ENCODE measurements at places on chromosomes 11 and 22.

DNA sequence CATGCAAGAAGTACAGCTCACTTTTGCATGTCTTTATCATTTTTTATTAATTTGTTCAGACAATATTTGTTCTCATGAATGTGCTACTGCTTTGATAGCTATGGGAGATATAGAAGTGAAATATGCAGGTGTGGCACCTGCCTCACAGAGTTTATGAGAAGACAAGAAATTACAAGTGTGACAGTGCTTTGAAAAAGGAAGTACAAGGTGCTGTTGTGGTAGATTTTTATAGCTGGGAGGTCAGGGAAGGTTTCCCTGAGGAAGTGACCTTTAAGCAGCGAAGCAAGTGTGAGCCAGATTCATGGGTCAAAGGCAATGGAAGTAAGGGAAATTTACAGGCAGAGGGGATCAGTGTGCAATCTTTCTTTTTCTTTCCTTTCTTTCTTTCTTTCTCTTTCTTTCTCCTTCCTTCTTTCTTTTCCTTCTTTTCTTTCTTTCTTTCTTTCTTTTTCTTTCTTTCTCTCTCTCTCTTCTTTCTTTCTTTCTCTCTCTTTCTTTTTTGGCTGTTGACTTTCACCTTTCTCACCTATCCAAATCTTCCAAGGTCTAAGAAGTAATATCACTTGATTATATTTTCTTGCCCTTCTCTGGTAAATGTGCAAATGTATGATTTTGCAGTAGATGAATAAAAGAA is 6.4 kb upstream of the BMAL1 start:
- DNase-seq = no peak

GRCh38 chr11:3989921-3990290 is 104.7 kb upstream of the RRM1 start:
- DNase-seq = no peak

DNA sequence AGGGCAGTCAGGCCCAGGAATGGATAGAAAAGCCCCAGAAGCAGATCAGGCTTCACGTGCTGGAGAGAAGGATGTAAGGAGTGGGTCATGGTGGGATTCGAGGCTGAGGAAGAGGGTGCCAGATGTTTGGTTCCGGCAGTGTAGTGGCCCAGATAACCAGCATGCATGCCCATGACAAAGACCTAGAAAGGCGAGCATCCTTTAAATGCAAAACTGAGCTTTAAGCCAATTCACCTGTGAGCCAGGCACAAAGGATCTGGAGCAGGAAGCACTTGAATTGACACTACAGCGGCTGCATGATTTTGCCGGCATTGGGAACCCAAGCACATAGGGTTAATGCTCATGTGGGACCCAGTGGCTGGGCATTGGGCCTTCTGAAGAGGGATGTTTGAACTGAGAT is 185.5 kb downstream of the TRIM29 start:
- no peak for DNase-seq

GRCh38 chr11:115918576-115918975 is 414.4 kb upstream of the CADM1 start:
- no peak for DNase-seq

GRCh38 chr11:119686177-119686882 is 42.7 kb downstream of the NECTIN1 start:
- no peak for DNase-seq

DNA sequence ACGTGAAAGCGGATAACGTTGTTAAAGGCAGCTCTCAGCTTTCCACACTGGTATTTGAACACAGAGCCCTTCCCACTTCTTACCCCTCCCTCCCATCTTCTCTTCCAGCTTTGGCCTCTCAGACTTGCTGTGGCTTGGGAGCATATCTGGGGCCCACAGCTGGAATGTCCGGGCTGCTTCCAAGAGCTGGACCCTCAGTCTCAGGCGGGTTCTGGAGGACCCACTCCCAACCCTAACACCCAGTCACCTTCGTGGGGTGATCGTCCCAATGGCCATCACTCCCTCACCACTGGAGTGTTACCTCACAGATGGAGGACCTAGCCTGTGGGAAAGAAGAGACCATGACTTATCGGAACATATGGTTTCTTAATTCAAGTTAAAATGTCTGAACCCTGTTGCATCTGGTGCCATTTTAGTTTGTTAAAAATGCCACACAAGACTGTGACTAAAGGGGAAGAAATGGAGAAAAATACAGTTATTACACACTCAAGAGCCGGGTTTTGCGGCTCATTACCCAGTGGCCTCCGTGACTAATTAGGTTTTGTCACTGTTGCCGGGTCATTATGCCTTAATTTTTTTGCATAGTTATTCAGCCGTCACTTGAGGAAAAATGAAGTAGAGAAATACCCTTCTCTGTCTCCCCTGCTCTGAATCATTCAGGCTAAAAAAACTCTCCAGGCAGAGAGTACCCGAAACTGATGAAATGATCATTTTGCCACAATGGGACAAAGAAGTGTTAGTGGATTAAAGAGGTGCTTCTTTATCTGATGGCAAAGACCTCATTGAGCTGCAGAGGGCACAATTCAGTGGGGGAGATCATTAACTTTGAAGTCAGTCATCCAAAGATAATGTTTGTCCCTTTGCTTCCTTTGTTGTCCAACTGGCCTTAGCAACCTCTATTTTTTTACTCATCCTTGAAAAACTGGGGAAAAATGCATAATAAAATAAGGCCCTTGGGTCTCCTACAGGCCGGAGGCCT is 87.2 kb upstream of the HTATIP2 start:
- no peak for DNase-seq

DNA sequence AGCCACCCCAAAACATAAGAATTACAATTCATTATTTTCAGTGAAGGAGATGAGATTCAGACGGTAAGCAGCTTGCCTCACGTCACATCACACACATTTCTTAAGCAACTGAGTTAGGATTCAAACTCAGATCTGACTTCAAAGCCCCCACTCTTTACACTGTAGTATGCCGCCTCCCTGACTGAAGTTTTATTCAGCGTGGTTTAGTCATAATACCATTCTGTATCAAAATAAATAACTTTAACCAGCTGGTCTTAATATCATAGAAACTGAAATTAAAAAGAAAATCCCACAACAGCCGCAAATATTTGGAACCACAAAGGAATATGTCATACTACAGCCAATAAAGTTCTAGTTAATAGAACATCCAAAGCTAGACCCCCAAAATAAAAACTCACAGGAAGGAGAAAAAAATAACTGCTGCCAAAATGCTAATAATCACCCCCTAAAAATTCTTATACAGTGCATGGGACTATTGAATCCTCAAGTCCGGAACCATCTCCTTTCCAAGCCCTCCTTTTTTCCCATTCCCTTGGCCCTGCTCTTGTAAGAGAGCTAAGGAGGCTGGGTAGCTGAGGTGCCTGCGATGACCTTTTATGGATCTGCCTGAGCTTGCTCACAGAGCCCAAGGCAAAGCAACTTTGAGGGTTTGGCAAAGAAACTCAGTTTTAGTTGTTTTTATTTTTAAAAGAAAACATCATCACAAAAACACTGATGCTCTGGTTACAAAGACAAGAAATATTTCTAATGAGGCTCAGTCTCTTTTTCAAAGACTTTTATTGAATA is 334.5 kb downstream of the TTC28 start:
- no peak for DNase-seq

- no peak for DNase-seq
These were observed 86.8 kb downstream of the DEPDC5 start for GRCh38 chr22:31840585-31840984.

GRCh38 chr11:93729129-93729616 is 12.1 kb downstream of the TAF1D start:
- no peak for DNase-seq

- no peak for DNase-seq
These were observed 353.4 kb downstream of the TENM4 start for GRCh38 chr11:79087238-79087960.

- DNase-seq = no peak
These were observed 23.7 kb downstream of the CRKL start for GRCh38 chr22:20940904-20941385.

DNA sequence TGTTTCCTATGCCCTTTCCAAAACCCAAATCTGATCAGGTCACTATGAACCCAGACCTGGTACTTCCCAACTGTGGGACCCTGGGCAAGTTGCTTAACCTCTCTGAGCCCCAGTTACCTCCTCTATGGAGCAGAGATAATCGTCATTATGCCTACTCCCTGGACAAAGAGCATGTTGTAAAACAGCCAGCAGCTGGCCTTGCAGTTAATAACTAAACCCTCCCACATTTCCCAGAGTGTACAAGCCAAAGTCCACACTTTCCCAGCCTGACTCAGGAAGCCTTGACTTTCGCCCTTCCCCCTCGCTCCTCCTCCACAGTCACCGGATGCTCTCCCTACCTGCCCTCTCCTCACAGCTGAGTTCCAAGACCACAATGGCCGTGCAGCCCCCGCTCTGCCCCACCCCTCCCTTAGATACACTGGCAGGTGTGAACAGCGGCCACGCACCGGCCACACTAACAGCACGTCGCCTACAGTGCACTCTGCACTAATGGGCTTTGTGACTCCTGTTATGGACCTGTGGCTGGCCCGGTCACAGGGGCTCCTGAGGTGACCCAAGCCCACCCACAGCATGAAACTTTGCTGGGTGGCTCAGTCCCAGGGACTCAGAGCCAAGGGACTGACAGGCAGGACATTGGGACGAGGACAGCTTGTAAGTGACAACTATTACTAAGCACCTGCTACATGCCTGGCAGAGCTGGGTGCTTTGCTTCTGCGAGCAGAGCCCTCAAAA is 15.6 kb upstream of the MFNG start:
- no peak for DNase-seq

DNA sequence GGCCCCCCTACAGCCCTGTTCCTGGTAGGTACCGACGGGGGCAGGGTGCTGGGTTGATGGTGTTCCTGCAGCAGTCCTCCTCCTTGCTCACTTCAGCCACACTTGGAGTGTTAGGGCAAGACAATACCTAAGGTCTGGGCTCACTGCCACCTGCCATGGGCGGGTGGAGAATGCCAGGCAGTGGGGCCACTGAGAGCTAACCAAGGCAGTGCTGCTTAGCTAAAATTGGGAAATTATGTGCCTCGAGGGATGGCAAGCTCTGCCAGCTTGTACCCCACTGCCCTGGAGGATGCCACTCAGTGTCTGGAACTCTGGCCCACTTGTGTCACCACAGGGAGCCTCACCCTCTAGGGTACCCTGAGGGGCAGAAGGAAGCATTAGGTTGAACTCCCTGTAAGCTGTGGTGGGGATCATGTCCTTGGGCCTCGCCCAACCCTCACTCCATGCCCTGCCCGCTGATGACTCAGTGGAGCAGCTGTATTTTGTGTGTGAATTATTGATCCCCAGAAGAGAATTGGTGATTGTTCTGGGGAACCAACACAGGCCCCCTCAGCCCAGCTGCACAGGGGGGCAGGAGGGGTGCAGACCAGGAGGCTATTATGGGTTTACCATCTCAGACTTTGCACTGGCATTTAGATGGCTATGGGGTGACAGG is 17.7 kb downstream of the PHLDB1 start:
- DNase-seq = no peak

GRCh38 chr11:74147199-74147929 is 23.4 kb downstream of the C2CD3 start:
- no peak for DNase-seq

GRCh38 chr11:34311126-34311525 is 46.7 kb downstream of the ABTB2 start:
- no peak for DNase-seq

DNA sequence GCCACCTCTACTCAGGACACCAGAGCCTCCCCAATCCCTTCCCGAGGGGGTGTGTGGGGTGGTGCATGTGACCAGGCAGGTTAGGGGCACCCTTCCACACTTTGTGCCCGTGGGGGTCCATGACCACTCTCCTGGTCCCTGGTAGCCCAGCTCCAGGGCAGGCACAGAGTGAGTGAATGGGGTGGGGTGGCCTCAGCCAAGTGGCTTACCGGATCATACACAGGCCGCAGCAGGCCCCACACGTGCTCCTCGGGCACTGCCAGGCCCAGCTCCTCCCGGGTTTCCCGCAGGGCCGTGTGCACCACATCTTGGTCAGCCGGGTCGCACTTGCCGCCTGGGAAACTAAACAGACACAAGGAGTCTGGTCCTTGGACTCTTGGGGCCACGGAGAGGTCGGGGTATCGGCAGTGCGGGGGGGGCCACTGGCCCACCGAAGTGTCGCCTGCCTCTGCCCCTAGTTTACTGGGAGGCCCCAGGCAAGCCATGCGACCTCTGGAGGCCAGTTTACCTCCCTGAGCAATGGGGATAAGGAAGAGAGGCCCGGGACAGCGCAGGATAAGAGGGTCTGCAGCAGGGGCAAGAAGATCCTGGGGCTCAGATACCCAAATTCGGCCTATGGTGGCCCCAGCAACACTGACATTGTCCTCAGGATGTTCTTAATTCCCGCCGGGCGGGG is 889 bp downstream of the NUDT8 start:
- no peak for DNase-seq

DNA sequence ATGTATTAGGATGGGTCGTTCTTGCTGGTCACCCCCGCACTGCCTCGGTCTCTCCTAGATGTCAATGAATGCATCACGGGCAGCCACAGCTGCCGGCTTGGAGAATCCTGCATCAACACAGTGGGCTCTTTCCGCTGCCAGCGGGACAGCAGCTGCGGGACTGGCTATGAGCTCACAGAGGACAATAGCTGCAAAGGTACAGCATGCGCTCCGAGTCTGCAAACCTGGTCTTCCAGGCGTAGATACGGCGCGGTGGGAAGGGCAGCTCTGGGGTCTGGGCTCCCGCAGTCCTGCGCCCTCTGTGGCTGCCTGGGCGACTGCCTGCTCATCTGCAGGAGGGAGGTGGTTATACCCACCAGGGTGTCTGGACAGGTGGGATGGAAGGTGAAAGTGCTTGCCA is 31.0 kb downstream of the FBLN1 start:
- DNase-seq = no peak

- no peak for DNase-seq
These were observed 153.8 kb downstream of the CACNA1I start for GRCh38 chr22:39724390-39724789.

GRCh38 chr11:11463405-11463804 is 110.4 kb upstream of the CSNK2A3 start:
- no peak for DNase-seq

- no peak for DNase-seq
These were observed 16.8 kb downstream of the CRY2 start for GRCh38 chr11:45864041-45864440.

GRCh38 chr22:28139516-28139915 is 220.5 kb upstream of the PITPNB start:
- DNase-seq = no peak

- DNase-seq = no peak
These were observed 4.7 kb upstream of the TMPRSS13 start for GRCh38 chr11:117933930-117934329.

DNA sequence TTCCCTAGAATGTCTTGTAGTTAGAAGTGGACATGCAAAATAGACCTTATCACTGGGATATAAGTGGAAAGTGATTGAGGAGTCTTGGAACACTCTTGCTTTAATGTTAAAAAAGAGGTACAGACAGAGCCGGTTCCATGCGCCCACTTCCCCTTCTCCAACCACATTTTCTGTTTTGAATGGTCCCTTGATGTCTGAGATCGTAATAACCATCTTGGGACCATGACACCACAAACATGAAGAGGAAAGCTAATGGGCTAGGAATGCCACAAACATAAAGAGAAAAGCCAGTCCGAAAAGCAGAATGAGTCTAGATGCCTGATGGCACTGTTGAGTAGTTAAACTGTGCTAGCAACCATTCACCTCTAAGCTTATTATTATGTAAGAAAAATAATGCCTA is 54.8 kb upstream of the SPON1 start:
- DNase-seq = no peak

Data from stimulated activated CD4-positive, alpha-beta T cell treated with anti-CD3 and anti-CD28 coated beads, Interleukin-1b, Interleukin-23, amount 100 ng/mL, for 1 hour (primary cell).